ENCODE measurements at places on chromosomes 7 and 10. TPM values are rescaled to one million over a fixed set of nuclear protein-coding genes. Genes with fewer than 3 reads are reported as not detected.

DNA sequence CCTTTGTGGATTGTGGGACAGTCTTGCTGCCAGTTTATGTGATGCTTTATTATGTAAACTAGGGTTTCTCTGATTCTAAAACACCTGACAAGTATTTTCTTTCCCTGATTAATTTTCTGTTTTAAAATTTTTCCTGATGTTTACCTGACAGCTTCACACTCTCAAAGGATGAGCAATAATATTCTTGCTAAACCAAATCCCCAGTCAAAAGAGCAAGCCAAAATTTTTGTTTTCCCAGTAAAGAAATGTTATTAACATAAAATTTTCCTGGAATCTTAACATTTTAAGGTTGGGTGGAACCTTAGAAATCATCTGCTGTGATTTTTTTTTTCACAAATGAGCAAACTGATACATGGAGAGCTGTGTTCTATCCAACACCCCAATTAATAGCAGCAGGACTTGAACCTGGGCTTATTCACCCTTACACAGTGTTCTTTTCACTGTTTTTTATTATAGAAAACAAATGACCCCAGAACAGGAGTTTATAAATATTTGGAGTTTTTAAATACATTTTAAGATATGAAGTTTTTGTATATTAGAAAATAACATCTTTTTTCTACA, 185.2 kb upstream of the VIPR2 start:
- no peak for DNase-seq
- H3K4me1 ChIP-seq, result no peaks in the 10 kb centered on the region
- H3K36me3 ChIP-seq, result no peaks in the 10 kb centered on the region
- no peaks in the 10 kb centered on the region for H3K27me3 ChIP-seq

DNA sequence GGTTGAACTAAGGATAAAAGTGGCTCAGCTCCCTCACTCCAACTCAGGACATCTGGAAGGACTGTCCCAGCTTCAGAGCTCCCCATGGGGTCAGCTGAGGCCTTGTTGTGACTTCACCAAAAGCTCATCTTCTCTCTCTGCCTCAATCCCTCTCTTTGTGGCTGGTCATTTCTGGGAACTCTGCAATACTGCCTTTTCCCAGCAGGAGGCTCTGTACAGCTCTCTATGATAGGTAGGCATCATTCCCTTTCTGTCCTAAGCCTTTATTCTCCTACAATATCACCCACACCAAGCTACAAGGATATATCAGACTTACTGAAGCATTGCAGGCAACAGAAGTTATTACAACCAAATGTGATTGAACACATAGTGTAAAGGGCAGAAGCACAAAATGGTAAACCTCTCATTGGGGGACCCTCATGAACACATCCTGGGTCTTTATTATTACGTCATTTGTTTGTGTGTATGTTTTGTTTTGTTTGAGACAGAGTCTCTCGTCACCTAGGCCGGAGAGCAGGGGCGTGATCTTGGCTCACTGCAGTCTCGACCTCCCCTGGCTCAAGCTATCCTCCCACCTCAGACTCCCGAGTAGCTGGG, 36.7 kb upstream of the PRPS1L1 start:
- H3K36me3 ChIP-seq, result no peaks in the 10 kb centered on the region
- H3K27me3 ChIP-seq, result peaks cover 22% of the 10 kb centered on the region
- peak; percentile 26 for DNase-seq
- no peaks in the 10 kb centered on the region for H3K4me1 ChIP-seq

DNA sequence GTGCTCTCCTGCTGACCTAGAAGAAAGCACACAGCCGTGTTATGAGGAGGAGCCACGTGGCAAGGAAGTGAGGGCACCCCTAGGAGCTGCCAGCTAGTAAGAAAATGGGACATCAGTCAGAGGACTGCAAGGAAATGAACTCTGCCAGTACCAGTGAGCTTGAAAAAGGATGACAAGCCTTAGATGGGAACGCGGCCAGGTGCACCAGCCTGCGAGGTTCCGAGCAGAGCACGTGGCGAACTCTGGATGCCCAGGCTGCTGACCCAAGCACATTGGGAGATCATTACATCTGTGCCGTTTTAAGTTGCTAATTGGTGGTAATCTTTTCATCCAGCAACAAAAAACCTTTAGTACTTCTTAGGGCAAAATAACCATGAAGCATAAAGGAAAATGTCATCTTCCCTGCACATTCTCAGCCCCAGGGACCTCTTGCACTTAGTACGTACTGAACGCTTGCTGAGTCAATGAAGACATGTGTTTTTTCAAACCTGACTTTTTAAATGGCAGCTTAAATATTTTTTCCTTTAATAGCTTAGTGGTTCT, 69.4 kb downstream of the AMZ1 start:
- peak; percentile 61 for DNase-seq
- peak overlapping the region; percentile 30 for H3K4me3 ChIP-seq
- no peaks in the 10 kb centered on the region for H3K36me3 ChIP-seq
- peak overlapping the region; percentile 93 for H3K27ac ChIP-seq

Gene TMEM130
- polyA plus RNA-seq, result 1.2 TPM

Data from SK-N-SH (cell line).